ENCODE measurements at places on chromosomes 16 and 17.
A peak's percentile ranks its signal among the peaks of the same experiment; 100 is the strongest.

DNA sequence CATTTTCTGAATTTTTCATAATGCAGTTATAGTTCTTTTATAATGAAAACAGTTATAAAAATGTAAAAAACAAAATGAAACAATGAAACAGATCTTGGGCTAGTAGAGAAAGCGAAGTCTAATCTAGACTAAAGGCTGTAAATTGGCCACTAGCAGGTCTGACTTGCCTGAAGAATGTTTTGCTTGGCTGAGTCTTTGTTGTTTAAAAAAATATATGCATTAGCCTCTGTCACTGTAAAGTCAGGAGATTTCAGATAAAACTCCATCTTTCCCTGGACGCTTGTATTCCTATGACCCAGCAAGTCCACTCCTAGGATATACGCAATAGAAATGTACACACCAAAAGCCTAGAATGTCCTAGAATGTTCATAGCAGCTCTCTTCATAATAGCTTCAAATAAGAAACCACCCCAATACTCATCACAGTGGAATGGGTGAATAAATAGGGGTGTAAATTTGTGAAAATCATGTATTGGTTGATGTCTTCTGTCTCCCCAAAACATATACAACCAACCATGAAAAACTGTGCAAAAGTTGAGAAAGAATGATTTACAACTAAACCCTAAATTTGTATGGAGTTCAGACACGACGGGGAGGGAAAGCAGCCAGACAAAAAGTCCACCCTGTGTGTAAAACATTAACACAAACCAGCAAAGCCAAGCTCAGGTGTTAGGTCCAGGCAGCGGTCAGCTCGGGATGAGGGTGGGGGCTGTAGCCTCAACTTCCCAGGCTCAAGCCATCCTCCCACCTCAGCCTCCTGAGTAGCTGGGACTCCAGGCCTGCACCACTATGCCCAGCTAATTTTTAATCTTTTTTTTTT, 37.7 kb upstream of the MEAK7 start:
- no peak for DNase-seq

- no peak for DNase-seq
Observed at GRCh38 chr17:34639706-34640425, 60.5 kb downstream of the TMEM132E start.

DNA sequence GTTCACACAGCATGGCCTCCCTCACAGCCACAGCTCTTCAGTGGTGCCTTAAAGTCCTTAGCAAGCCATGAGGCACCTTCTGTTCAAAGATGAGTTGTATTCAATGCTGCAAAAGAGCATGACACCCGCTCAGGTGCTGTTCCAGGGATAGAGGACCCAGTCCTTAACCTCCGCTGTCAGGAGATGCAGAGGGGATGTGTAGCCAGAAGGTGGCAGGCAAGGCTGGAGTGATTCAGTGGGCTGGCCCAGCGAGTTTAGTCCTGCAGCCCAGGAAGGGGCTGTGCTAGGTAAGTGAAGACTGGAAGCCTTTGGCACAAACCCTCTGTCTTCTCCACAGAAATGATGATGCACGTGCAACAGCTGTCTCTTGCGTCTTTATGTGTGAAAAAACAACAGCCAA, 25.0 kb upstream of the ADAM11 start:
- DNase-seq: no peak

GRCh38 chr16:84738255-84739038, 38.6 kb downstream of the USP10 start:
- DNase-seq: peak; percentile 84

GRCh38 chr16:67936124-67936879, at the start of gene PSMB10:
Gene PSMB10, minus strand, starts transcription at chr16:67936850. Its CDS starts 101 bp downstream, at chr16:67936749.
- DNase-seq: peak; percentile 65

Measured in CD4-positive, alpha-beta T cell treated with Interleukin-6 for 4 hours (primary cell).